ENCODE measurements at places on chromosomes 16 and 17. TPM values are rescaled to one million over a fixed set of nuclear protein-coding genes. Genes with fewer than 3 reads are reported as not detected.

The KRTAP4-6 gene
- total RNA-seq: not detected

The SCIMP gene
- not detected for total RNA-seq

DNA sequence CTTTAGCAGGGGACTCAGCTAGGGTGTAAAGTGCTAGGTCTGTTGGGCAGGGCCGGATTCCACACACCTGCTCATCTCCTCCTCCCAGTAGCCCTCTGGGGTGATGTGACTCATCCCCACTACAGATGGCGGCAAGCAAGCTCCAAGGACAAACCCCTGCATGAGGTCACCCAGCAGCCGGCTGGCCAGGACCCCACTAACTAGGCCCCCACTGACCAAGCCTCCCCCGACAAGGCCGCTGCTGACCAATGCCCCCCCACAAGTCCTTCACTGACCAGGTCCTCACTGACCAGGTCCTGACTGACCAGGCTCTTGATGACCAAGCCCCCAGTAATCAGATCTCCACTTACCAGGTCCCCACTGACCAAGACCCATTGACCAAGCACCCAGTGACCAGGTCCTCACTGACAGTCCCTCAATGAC lies 36.7 kb downstream of the TNFRSF13B start:
- no peak for DNase-seq

- no peak for DNase-seq
Observed at GRCh38 chr17:82334622-82335394, 1.2 kb upstream of the SECTM1 start.

DNA sequence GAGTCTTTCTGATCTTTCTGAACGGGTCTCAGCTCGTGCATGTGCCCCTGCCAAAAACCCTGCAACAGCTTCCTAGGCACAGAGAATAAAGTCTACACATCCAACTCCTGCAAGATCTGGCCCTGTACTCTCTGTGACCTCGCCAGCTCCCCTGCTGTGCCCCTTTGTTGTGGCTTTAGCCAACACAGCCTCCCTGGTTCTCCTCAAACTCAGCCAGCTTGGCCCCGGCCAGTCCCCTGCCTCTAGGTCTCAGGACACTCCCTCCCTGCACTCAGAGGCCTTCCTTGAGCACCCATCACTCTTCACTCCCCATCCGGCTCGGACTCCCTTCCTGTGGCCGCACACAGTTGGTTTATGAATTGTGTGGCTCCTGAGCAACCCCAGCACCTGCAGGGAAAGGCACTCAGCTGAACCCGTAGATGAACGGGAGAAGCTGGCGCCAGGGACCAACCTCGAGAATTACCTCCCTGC lies 1.4 kb downstream of the CEP131 start:
- DNase-seq: no peak

DNA sequence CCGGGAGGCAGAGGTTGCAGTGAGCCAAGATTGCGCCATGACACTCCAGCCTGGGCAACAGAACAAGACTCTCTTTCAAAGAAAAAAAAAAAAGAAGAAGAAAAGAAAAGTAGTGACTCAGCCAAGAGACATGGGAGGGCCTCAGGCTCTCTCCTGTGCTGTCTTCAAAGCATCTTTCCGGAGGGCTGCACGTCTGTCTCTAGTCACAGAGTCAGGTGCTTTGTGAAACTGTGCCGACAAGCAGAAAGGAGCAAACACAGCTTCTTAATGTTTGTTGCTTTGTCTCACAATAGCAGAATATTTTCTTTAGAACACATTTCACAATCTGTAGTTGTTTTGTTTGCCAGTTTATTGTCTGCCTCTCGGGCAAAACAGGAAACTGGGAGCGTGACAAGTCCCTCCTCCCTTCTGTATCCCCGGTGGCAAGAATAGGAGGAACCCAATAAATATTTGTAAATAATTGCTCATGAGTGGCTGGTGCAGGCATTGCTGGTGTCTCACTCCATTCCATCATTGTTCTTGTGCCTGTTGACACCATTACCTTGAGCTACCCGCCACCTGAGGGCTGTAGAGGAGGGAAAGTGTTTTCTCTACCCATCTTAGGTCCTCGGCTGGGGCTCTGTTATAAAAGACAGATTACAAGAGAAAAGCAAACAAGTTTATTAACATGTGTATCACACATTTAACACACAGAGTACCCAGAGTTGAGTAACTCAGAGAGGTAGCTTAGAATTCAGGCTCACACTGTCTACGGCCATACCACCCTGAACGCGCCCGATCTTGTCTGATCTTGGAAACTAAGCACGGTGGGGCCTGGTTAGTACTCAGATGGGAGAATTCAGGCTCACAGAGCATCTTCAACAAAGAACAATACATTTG lies 5.5 kb downstream of the GAST start:
- DNase-seq: no peak

- no peak for DNase-seq
Observed at GRCh38 chr17:72344613-72345012, 223.8 kb downstream of the SOX9 start.

DNA sequence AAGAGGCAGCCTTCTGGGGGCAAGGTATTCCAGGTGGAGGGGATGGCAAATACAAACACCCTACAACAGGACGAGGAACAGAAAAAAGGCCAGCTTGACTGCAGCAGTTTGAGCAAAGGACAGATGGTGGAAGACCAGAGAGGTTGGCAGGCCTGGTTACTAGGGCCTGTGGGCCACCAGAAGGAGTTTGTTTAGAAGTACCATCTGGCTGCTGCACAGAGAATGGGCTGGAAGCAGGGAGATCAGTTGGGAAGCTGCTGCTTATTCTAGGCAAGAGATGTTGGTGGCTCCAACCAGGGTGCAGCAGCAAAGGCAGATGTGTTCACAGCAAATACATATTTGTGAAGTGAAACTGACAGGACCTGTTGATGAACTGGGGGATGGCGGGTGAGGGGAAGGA lies 2.9 kb upstream of the YPEL2 start:
- no peak for DNase-seq

DNA sequence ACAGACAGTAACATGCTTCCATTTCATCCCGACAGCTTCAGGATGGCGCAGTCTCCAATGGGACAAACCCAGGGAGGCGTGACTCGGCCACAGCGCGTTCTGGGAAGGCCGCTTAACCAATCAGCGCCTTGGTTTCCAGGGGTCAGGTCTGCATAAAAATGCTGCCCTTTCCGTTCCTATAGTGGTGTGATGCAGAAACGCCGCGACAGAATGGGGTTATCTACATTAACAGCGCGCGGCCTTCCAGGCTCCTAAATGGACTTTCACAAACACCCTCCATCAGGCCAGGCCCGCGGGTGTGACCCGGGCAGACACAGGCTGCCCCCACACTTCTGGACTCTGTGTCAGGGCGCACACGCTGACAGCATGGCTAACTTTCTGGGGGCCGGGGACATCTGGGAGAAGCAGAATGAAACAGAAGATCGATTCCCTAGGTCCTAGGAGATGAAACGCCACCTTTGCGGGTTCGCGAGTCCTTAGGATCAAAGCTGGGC lies 792 bp downstream of the TMEM231 start:
- peak; percentile 88 for DNase-seq

DNA sequence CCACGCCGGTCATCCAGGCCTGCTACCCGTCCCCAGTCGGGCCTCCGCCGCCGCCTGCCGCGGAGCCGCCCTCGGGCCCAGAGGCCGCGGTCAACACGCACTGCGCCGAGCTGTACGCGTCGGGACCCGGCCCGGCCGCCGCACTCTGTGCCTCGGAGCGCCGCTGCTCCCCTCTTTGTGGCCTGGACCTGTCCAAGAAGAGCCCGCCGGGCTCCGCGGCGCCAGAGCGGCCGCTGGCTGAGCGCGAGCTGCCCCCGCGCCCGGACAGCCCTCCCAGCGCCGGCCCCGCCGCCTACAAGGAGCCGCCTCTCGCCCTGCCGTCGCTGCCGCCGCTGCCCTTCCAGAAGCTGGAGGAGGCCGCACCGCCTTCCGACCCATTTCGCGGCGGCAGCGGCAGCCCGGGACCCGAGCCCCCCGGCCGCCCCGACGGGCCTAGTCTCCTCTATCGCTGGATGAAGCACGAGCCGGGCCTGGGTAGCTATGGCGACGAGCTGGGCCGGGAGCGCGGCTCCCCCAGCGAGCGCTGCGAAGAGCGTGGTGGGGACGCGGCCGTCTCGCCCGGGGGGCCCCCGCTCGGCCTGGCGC lies 2.4 kb downstream of the HIC1 start:
- DNase-seq: no peak

DNA sequence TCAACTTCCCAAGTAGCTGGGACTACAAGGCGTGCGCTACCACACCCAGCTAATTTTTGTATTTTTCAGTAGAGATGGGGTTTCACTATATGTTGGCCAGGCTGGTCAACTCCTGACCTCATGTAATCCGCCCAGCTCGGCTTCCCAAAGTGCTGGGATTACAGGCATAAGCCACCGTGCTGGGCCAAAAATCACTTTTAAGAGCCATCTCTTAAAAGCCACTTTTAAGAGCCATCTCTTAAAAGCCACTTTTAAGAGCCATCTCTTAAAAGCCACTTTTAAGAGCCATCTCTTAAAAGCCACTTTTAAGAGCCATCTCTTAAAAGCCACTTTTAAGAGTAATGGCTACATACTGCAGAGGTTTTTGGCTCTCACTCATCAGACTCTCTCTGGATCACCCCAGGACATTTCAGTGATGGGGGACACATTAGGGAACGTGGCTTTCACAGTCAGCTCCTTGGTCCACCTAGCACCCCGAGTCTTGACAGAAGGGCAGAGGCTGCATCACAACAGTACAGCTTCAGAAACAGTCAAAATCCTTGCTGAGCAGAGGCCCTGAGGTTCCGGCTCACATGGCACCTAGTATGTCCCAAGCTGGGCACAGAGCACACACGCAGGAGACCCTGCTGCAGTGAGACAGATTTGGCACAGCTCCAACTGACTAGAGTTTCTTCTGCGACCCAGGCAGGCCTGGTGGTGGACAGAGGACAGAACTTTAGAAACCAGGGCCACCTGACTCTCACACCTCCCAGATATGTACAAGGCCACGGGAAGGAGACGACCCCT lies 23.6 kb downstream of the RANBP10 start:
- DNase-seq: no peak

- DNase-seq: no peak
Observed at GRCh38 chr17:35129154-35129972, 7.9 kb downstream of the FNDC8 start.

DNA sequence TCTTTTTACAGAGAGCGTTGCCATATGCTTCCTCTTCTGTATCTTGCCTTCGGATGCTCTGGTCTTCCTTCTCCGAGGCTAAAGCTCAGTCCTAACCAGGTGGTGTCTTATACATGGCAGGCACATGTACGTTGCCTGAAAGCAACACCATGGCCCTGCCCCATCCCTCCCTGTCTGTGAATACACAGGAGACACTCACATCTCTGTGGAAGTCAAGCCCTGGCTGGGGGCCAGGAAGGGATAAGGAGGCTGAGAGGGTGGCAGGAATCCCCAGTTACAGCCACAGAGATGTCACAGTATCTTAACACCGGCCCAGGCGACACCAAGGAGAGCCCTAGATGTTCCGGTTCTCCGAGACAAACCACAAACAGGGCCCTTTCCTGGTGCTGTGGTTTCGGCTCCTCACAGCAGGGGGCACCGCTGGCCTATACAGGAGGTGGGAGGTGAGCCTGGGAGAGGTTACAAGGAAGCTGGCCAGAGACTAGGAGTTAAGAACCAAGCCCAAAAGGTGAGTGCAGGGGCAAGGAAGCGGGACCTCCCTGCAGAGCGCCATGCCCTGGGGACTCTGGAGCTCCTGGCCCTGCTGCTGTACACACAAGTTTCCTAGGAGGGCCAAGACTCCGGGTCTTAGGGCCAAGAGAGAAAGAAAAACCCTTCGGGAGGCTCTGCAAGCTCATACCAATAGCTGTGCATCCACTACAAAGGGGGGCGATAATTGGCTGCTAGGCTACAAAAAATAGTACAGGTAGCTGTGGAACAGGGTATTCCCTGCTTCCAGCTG lies 41.7 kb downstream of the SRL start:
- peak; percentile 58 for DNase-seq

- no peak for DNase-seq
Observed at GRCh38 chr17:81160306-81160705, 5.0 kb upstream of the PVALEF start.

DNA sequence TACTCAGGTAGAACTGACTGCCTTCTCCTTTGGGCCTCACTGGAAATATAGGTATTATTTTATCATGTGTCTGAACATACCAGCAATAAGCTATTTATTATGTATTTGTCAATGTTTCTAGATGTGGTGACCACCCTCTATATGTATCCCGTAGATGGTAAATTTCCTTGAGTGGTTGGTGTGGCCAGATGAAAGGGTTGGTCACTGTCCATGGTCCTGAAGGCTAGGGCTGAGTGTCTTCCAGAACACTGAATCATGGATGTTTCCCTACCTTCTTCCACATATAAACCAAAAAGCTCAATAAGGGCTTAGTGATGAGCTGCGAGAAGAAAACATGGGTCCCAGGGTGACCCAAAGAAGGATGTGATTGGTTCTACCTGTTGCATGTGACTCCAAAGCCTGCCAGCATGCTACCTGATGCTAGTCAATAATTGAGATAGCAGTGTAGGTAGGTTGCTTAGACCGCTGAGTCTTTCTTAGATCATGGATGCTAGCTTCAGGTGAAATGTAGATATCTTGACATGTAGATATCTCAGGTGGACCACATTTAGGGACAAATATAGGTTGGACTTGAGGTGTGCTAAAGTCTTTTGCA lies 150.3 kb downstream of the ASIC2 start:
- peak; percentile 12 for DNase-seq

- no peak for DNase-seq
Observed at GRCh38 chr16:77434022-77434529, 758 bp downstream of the ADAMTS18 start.

GRCh38 chr16:84427553-84427952 lies 59.2 kb downstream of the ATP2C2 start:
- DNase-seq: no peak

DNA sequence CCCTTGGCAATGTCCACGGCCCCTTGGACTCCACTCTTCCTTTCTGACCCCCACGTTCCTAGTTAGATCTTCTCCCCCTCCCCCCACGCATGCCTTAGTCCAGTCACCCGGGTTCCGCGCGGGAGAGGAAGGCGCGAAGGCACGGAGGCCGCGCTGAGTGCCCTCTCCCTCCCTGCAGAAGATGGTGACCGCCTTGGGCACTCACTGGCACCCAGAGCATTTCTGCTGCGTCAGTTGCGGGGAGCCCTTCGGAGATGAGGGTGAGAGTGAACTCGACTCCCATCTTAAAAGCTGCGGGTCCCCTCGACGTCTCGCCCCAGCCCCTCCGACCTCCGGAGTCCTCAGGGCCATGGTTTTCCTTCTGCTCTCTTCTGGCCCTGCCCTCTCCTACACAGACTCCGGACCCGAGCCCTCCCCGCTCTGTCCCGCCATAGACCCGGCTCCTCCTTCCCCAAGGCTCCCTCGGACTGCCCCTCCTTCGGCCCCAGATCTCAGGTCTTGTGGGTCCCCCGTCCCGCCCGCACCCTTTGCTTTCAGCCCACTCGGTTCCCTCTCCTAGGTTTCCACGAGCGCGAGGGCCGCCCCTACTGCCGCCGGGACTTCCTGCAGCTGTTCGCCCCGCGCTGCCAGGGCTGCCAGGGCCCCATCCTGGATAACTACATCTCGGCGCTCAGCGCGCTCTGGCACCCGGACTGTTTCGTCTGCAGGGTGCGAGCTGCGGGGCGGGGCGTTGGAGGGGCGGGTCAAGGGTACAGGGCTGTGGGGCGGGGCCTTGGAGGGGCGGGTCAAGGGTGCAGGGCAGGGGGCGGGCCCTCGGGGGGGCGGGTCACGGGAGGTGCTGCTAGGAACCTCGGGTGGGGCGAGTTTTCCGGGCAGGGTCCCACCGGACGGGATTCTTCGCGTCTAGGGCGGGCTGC lies 4.6 kb downstream of the TGFB1I1 start:
- DNase-seq: peak; percentile 76

GRCh38 chr16:1193143-1193824 lies 31.8 kb downstream of the TPSG1 start:
- DNase-seq: peak; percentile 14

- no peak for DNase-seq
Observed at GRCh38 chr17:33987162-33987561, 267.9 kb upstream of the CCL2 start.
